ENCODE measurements at places on chromosomes 6 and 20. TPM values are rescaled to one million over a fixed set of nuclear protein-coding genes. Genes with fewer than 3 reads are reported as not detected.

Gene FAM83C
- total RNA-seq: not detected

Gene MUCL3
- not detected for total RNA-seq

Gene SNPH
- total RNA-seq: 8.4 TPM

Gene ACSS1
- 15.5 TPM for total RNA-seq

GRCh38 chr6:109705258-109705657, 14.2 kb downstream of the FIG4 start:
- DNase-seq: peak; percentile 84

GRCh38 chr6:119614138-119614537, 264.6 kb upstream of the MAN1A1 start:
- DNase-seq: no peak

- no peak for DNase-seq
These were observed 81.8 kb upstream of the DST start for GRCh38 chr6:56724455-56724854.

DNA sequence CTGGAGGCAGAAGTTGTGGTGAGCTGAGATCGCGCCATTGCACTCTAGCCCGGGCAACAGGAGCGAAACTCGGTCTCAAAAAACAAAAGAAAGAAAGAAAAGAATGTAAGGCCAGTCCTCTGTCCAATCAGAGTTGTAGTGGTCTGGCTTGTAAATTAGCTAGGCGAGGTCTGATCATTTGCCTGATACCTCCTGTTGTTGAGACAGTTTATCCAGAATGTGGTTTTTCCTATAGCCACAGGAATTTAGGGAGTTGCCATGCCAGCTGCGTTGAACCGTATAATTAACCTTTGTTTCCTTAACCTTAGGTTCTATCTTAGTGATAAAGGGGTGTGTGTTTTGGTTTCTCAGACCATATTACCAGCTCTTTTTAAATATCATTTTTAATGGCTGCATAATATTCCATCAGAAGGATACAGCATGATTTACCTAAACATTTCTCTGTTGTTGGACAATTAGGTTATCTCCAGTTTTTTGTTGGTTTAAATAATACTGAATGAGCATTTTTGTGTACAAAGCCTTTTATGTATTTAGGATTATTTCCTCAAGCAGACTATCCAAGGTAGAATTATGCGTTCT, 11.7 kb upstream of the PPARD start:
- DNase-seq: no peak

GRCh38 chr20:39398656-39399055, 436.5 kb downstream of the DHX35 start:
- DNase-seq: no peak

DNA sequence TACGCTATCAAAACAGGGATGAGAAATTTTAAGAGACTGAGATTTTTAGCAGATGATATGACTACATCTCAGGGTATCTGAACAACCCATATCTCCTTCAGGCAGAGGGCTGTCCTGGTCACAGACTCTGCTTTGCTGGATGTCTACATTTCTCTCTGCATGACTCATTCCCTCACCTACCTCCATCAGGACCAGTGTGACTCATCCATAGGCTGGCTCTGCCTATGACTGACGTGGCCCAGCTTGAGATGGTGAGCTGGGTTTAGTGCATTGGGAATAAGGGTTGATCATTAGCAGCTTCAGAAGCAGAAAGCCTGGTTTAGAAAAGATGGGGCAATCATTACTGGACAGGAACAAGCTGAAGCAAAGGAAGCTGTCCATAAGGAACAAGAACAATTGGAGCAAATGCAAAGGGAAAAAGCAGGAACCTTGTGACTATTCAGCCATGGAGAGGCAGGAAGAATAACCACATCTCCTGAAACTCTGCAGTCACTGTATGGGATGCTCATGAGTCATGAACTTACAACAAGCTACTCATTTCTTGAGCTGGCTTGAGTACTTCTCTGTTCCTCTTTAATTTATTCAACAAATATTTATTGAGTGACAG, 86.4 kb upstream of the CBLN4 start:
- no peak for DNase-seq

DNA sequence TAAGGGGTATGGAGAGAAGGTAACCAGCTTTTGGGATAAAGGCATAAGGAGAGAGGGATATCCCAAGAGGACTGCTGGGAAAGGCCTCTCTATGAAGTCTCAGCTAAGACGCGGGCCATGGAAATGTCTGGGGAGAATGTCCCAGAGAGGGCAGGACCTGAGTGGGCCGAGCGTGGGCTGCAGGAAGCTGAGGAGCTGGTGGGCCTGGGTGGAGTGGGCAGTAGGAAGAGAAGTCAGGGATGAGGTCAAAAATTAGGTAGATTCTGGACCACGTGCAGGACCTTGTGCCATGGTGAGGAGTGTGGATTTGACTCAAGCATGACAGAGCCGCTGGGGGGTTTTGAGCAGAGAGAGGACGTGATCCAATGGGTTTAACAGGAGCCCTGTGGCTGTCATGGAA, 66.5 kb upstream of the SULF2 start:
- no peak for DNase-seq

DNA sequence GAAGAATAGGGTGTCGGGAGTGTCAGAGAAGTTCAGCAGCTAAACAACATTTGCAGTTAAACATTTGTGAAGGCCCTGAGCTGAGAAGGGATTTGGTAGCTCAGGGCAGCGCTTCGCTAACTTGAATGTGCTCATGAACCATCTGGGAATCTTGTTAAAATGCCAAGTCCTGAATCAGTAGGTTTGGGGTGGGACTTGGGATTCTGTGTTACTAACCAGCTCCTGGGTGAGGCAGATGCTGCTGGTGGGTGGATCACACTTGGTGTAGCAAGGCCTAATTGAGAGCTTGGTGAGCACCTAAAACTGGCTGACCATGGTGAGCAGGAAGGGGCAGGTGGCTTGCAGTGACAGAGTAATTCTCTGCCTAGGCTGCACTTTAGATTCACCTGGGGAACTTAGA, 5.9 kb downstream of the PTPRA start:
- DNase-seq: no peak

- DNase-seq: no peak
These were observed 38.9 kb downstream of the FBXO9 start for GRCh38 chr6:53103993-53104675.

GRCh38 chr6:132887204-132887603, 72.8 kb downstream of the RPS12 start:
- no peak for DNase-seq

All from endothelial cell (in vitro differentiated cells).